ENCODE measurements at places on chromosomes 2 and 18.

- DNase-seq = no peak
Measured at GRCh38 chr18:48027401-48027963, 97.0 kb upstream of the SMAD2 start.

- DNase-seq = peak; percentile 30
Measured at GRCh38 chr2:127080938-127081755, 25.8 kb downstream of the BIN1 start.

- no peak for DNase-seq
Measured at GRCh38 chr2:157223624-157224205, 33.8 kb upstream of the GALNT5 start.

DNA sequence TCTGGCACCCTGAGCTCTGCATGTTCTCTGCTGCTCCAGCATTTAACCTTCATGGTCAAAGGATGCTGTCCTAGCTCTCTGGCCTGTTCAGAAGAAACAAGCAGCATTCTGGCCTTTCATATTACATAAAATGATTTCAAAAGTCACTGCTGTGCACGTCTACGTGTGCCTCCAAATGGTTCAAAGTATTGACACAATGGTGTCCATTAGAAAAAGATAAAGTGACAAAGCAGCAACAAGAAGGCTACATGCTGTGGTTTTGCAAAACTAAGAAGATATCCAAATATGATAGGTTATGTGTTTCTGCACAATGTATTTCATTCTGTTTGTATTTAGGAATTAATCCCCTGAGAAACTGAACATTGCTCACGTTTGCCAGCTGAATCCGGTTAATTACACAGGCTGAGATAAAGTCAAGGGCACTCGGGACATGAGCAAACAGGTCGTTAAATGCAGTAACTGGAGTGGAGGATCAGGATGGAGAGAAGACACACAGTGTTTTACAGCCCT, 258.5 kb downstream of the DOK6 start:
- no peak for DNase-seq

- DNase-seq = no peak
Measured at GRCh38 chr2:104938231-104938941, 84.5 kb downstream of the POU3F3 start.

GRCh38 chr2:127911737-127912136, 26.0 kb upstream of the AMMECR1L start:
- DNase-seq = no peak

DNA sequence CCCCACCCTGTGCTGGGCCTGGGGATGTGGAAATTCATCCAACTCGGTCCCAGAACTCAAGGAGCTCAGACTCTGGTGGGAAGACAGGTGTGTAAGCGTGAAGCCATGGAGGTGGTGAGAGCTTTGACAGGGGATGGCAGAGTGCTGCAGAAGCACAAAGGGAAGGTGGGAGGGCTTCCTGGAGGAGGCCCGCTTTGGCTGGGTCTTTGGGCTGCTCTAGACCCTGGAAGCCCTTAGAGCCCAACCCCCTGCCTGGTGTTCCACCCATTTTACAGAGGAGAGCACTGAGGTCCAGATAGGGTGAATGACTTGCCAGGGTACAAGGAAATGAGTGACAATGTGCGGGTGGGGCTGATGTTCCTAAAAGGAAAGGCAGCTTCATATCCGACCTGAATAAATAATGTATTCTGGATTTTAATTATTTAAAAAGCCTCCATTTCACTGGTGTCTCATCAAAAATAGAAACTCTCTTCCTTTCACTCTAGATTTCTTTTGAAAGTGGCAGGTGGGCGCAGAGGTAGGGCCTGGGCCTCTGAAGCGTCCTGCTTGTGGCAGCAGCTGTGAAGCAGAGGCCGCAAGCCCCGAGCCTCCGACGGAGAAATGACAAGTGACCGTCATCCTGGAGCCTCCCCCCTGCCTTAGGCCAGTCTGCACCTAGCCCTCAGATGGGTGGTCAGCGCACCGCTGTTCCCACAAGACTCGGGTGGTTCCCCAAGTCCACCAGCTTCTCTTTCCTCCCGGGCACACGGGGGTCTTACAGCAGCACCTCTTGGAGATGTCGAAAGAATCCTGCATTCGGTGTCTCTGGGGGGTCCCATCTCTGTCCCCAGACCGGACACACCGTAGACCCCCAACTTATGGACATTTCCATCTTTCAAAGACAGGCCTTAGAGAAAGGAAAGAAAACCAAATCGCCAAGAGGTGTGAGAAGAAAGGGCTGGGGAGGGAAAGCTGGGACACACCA, 71.0 kb upstream of the TAF1B start:
- no peak for DNase-seq

DNA sequence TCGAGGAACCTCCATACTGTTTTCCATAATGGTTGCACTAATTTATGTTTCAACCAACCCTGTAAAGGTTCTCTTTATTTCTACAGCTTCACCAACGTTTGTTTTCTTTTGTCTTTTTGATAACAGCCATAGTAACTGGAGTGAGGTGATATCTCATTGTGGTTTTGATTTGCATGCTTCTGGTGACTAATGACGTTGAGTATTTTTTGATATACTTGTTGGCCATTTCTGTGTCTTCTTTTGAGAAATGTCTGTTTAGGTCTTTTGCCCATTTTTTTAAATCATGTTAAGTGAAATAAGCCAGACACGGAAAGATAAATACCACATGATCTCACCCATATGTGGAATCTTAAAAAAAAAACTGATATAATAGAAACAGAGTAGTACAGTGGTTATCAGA, 74.8 kb upstream of the SMIM21 start:
- DNase-seq = no peak

GRCh38 chr2:45884126-45884525, 232.7 kb downstream of the PRKCE start:
- no peak for DNase-seq

- no peak for DNase-seq
Measured at GRCh38 chr2:130729322-130730299, 741 bp downstream of the GPR148 start.

- DNase-seq = no peak
Measured at GRCh38 chr2:120885321-120885720, 149.7 kb downstream of the GLI2 start.

DNA sequence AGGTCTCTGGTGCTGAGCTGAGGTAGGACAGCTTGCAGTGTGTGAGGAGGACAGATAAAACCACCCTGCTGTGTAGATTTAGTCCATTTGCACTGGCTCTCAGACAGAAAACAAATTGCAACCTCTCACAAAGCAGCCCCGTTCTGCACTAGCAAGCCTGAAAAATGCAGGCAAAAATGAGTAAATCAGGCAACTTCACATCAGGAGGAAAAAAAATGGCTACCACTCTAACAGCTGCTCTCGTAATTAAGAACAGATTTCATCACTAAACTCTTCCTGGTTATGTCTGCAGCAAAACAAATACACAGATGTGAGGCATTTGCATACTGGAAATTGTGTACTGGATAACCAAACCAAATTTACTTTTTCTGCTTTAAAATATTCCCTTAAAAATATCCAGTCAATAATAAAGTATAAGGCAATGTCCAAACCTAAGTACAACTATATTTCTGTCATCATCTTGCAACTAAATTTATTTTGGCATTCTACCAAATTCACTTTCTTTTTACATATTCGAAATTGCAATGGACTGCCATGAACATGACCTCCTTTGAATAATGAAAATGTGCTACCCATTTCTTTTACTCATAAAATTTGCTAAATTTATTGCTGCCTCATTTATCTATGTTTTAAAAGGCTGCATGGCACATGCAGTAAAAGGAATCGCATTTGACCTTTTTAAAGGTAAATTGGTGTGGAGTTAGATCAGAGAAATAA, 157.4 kb downstream of the AFF3 start:
- no peak for DNase-seq

All from activated T-cell treated with anti-CD3 and anti-CD28 coated beads for 1 hour (primary cell).